ENCODE measurements at places on chromosomes 7 and 10.

- DNase-seq = no peak
Measured at GRCh38 chr10:131034451-131034850, 277.1 kb downstream of the TCERG1L start.

DNA sequence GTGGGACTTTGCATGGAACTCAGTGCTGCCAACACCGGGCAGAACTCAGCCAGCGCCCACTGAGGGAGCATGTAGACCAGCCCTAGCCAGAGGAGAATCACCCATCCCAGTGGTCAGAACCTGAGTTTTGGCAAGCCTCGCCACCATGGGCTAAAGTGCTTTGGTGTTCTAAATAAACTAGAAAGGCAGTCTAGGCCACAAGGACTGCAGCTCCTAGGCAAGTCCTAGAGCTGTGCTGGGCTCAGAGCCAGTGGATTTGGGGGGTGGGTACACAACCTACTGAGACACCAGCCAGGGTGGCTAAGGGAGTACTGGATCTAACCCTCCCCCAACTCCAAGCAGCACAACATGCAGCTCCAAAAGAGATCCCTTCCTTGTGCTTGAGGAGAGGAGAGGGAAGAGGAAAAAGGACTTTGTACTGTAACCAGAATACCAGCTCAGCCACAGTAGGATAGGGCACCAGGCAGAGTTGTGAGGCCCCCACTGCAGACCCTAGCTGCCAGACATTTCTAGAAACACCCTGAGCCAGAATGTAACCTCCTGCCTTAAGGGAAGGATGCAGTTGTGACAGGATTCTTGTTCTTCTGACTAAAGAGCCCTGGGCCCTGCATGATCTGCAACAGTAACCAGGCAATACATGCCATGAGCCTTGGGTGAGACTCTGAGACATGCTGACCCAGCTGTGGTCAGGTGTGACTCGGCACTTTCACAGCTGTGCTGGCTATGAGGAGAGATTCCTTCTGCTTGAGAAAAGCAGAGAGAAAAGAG is 24.4 kb downstream of the GSDME start:
- DNase-seq = no peak

GRCh38 chr10:119348516-119349240 is 141.3 kb downstream of the GRK5 start:
- DNase-seq = no peak

GRCh38 chr7:91750091-91750490 is 130.4 kb downstream of the MTERF1 start:
- DNase-seq = no peak

GRCh38 chr10:73359492-73359891 is 828 bp upstream of the CFAP70 start:
- no peak for DNase-seq

GRCh38 chr7:96093435-96093834 is 228.5 kb downstream of the SLC25A13 start:
- peak; percentile 23 for DNase-seq

DNA sequence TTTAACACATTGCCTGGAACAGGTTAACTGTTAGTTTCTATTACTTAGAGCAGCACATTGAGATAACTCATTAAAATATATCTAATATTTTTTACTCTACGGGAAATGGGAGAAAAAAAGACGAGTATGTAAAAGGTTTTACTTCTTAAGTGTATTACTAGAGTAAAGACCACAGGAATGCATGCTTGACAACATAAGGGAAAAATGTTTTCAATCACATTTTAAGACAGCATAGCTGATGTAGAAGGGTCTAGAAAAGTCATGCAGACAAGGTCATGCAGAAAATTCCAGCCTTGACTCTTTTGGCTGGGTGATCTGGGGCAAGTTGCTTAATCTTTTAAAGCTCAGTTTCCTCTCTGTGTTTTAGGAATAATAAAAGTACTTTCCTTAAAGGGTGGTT is 806.2 kb downstream of the CNTNAP2 start:
- no peak for DNase-seq

- no peak for DNase-seq
Measured at GRCh38 chr7:73647725-73648592, 19.7 kb upstream of the VPS37D start.

- DNase-seq = no peak
Measured at GRCh38 chr7:144516729-144517525, 113.4 kb upstream of the NOBOX start.

DNA sequence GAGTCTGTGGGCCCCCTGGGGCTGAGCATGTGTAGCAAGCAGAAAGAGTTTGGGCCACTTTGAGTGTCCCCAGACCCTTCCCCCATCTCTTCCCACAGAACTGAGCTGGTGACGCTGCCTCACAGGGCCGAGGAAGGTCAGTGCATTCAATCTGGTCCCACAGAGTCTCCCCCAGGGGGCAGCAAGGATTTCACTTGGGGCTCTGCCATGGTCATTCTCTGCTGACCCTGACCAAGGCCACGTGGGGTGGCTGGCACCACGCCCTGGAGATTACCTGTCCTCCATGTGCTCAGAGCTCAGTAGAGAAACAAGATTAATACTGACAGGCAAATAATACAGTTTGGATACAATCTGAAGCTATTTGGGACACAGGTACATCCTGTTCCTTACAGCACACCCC is 30.2 kb downstream of the ADRA2A start:
- no peak for DNase-seq

- no peak for DNase-seq
Measured at GRCh38 chr7:92731335-92732063, 104.9 kb downstream of the CDK6 start.

GRCh38 chr7:132255115-132255797 is 321.0 kb downstream of the PLXNA4 start:
- no peak for DNase-seq

GRCh38 chr10:1630304-1630703 is 107.0 kb downstream of the ADARB2 start:
- no peak for DNase-seq

GRCh38 chr7:98713165-98713810 is 96.2 kb downstream of the NPTX2 start:
- DNase-seq = no peak
